ENCODE measurements at places on chromosomes 12 and 14. TPM values are rescaled to one million over a fixed set of nuclear protein-coding genes. Genes with fewer than 3 reads are reported as not detected.

Gene CSRP2
- total RNA-seq = 64.3 TPM

Gene BAZ1A
- total RNA-seq = 49.2 TPM

Gene RNU4-1
- total RNA-seq = under 0.01 TPM

GRCh38 chr12:50775251-50775650, 11.3 kb downstream of the ATF1 start:
- no peak for DNase-seq

DNA sequence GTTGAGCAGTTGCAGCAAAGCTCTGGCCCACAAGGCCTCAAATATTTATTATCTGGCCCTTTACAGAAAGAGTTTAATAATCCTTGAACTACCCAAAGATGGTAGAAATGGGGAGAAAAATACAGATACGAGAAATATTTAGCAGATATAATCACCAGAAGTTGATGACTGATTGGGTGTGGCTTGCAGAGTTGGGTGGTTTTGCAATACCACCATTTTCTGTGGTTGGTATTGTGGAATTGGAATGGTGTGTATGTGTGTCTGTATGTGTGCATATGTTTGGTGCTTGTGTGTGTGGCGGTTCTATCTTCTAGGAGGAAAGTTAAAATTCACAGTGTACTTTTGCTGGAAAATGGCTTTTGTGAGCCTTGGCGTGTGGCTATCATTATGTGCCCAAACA, 85.4 kb upstream of the MANSC4 start:
- peak; percentile 90 for DNase-seq

DNA sequence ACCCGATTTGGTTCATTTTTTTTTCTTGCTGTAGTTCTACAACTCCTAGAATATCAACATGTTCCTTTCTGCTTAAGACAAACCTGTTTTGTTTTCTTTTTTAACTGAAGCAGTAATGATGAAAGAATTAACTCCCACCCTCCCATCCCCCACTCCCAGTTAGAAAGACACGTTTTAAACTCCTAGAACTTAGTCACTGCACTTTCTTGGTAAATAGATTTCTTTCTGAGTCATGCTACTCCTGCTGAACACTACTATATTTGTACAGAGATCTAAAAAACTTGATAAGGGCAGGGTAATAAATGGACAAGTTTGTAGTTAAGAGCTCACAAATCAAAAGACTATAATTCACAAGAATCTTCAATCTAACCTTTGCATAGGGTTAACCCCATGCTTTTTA, 118.9 kb upstream of the PTPRB start:
- DNase-seq = peak; percentile 65

DNA sequence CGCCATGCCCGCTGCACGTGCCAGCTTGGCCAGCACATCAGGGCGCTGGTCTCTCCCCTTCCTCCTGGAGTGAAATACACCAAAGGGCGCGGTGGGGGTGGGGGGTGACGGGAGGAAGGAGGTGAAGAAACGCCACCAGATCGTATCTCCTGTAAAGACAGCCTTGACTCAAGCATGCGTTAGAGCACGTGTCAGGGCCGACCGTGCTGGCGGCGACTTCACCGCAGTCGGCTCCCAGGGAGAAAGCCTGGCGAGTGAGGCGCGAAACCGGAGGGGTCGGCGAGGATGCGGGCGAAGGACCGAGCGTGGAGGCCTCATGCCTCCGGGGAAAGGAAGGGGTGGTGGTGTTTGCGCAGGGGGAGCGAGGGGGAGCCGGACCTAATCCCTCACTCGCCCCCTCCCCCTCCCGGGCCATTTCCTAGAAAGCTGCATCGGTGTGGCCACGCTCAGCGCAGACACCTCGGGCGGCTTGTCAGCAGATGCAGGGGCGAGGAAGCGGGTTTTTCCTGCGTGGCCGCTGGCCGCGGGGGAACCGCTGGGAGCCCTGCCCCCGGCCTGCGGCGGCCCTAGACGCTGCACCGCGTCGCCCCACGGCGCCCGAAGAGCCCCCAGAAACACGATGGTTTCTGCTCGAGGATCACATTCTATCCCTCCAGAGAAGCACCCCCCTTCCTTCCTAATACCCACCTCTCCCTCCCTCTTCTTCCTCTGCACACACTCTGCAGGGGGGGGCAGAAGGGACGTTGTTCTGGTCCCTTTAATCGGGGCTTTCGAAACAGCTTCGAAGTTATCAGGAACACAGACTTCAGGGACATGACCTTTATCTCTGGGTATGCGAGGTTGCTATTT, 914 bp upstream of the CCND2 start:
- DNase-seq = no peak

- peak; percentile 54 for DNase-seq
These were observed 27.7 kb downstream of the WNK1 start for GRCh38 chr12:779745-780734.

GRCh38 chr12:125454786-125455480, 389.7 kb downstream of the AACS start:
- no peak for DNase-seq

DNA sequence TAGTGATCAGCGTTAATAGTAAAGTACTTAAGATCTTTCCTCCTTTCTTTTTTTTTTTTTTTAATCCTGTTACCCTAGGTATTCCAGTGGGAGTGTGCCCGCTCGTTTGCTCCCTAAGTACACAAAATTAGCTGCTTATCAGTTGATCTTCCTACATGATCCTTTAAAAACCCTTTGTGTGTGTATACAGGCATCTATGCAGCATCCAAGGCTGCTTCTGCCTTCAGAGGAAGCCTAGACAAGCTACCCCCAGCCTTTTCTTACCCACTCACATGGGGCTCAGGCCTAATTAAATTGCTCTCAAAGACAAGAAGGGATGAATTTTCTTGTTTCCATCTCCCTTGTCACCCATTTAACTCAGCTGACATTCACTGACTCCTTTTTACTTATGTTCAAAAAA, 343.4 kb upstream of the LMO3 start:
- DNase-seq = no peak

GRCh38 chr12:3251067-3251466, 173.9 kb downstream of the TSPAN9 start:
- DNase-seq = peak; percentile 18

GRCh38 chr14:21923820-21924219, 250.2 kb upstream of the OR4E1 start:
- DNase-seq = no peak

DNA sequence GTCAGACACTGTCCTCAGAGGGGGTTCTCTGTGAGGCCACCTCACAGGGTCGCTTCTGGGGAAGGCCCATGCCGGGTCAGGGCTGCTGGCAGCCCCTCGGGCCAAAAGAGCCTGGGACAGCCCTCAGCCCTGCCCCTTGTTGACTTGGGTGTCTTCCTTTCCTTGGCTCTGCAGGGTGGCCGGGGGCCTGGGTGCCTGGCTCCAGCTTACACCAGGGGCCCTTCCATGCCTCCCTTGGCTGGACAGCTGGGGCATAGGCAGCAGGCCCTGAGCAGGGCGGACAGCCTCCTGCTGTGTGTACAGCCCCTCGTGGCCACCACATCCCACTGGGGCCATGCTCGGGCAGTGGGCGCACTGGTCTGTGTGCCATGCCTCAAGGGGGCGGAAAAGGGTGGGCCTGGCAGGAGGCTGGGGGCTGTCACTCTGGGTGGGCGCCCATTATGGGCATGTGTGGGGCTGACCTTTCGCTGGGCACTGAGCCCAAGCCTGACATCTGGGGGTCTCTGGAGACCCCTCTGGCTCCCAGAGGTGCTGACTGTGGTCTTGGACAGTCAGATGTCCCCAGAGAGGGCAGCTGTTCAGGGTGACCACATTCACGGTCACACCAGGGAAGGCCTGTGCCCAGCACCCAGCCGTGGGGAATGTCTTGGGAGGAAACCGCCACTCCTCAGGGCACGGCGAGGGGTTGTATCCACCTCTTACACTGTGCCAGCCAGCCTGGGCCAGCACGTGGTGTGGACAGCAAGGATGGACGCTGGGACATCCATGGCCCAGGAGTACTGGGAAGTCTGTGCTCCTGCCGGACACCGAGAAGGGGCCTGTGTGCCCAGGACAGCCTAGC, 313.3 kb downstream of the TMEM121 start:
- DNase-seq = no peak
